ENCODE measurements at places on chromosomes 1 and 21. TPM values are rescaled to one million over a fixed set of nuclear protein-coding genes. Genes with fewer than 3 reads are reported as not detected.

DNA sequence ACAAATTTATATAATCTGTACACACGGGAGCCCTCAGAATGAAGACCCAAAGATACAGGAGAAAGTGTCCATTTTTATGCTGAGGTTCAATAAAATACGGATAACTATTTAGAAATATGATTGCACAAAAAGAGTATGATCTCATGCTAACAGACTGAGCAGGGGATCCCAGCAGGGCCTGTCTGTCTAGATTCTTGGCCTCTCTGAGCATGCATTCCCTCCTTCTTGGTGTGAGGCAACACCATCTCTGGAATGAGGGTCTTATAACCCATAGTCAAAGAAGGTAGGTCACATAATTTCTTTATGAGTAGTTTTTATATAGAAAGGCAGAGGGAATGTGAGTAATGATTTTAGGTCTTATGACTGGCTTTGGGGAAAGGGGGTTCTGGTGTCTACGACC, 5.4 kb downstream of the PRMT6 start:
- H3K36me3 ChIP-seq = no peaks in the 10 kb centered on the region
- H3K4me3 ChIP-seq = no peak overlapping the region
- no peak for DNase-seq
- H3K27me3 ChIP-seq = no peaks in the 10 kb centered on the region
- no peak overlapping the region for H3K27ac ChIP-seq

- no peak for DNase-seq
- H3K4me3 ChIP-seq = no peak overlapping the region
- H3K27me3 ChIP-seq = no peaks in the 10 kb centered on the region
- no peak overlapping the region for H3K27ac ChIP-seq
Observed at GRCh38 chr1:162736633-162737067, 53.9 kb upstream of the HSD17B7 start.

- H3K27me3 ChIP-seq = no peaks in the 10 kb centered on the region
- H3K27ac ChIP-seq = no peak overlapping the region
- no peaks in the 10 kb centered on the region for H3K4me1 ChIP-seq
- no peak overlapping the region for H3K4me3 ChIP-seq
- no peaks in the 10 kb centered on the region for H3K36me3 ChIP-seq
Observed at GRCh38 chr1:245990315-245991022, 516.6 kb downstream of the SMYD3 start.

The HSF2BP gene
- 0.67 TPM for total RNA-seq

The PDC gene
- not detected for total RNA-seq
